ENCODE measurements at places on chromosomes 1 and 21.

DNA sequence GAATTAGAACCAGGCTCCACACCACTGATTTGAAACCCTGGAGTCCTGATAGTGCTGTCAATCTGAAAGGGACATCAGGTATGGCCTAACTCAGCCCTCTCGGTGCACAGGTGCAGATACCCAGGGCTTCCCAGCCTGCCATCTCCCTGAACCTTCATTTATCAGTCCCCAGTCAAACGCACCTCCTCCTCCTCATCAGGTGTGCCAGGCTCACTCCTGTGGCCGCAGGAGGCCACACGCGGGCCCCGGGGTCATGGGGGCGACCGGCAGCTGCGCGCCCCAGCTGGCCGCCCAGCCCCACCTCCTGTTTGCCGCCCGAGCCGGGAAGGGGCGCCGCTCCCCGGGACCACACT, 572 bp downstream of the FUCA1 start:
- no peak for DNase-seq

DNA sequence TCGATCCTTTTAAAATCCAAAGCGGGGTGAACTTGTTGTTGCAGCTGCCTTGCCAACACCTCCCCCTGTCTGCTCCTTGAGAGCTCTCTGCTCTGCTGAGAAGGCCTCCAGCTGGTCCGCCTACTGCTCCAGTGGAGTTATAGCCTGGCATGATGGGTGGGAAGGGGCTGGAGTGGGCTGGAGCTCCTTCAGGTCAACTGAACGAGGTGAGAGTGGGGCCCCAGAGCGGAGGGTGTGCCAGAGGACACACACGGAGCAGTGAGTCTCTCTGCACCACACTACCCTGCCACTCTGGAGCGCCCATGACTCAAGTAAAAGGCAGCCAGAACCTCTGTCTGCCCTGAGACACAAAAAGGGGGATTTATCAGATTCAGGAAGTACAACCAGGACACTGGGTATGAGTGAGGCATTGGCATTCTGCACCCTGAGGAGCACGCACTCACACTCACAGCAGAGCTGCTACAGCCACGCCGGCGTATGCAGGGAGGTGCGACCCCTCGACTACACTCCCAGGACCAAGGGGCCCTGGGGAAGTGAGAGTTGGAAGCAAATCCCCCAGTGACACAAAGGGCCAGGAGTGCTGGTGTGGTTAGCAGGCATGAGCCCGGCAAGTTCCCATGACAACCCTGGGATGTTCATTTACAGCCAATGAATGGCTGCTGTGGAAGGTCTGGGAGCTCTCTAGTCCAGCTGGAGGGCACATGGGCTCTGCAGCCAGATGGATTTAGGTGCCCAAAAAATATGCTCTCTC, 28.0 kb upstream of the EVA1B start:
- DNase-seq = no peak

DNA sequence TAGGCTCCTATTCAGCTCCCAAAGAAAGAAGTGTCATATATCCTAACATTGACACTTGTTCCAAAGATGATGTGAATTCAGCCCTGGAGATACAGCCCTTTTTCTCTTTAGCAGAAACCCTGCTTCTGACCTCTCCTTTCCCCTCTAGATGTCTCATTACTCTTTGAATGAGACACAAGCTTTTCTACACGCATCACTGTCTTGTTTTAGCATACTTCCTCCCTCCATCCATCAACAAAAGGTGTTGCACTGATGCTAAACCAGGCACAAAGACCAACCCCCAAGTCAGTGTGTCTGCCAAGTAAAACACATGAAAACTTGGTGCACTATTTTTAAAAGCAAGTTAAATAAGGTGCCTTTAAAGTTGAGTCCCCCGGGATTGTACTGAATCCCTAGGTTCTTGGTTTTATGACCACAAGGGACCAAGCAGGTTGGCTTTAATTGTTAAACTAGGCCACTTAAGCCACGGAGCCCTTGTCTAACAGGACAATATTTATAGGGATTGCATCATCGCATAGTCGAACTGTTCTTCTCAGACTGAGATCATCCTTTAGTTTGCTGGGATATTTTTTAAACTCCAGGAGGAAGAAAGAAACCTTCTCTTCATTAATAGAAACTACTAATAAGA, 101.0 kb upstream of the GUCA2B start:
- no peak for DNase-seq

- no peak for DNase-seq
These were observed 198.7 kb downstream of the KCNT2 start for GRCh38 chr1:196409586-196409985.

DNA sequence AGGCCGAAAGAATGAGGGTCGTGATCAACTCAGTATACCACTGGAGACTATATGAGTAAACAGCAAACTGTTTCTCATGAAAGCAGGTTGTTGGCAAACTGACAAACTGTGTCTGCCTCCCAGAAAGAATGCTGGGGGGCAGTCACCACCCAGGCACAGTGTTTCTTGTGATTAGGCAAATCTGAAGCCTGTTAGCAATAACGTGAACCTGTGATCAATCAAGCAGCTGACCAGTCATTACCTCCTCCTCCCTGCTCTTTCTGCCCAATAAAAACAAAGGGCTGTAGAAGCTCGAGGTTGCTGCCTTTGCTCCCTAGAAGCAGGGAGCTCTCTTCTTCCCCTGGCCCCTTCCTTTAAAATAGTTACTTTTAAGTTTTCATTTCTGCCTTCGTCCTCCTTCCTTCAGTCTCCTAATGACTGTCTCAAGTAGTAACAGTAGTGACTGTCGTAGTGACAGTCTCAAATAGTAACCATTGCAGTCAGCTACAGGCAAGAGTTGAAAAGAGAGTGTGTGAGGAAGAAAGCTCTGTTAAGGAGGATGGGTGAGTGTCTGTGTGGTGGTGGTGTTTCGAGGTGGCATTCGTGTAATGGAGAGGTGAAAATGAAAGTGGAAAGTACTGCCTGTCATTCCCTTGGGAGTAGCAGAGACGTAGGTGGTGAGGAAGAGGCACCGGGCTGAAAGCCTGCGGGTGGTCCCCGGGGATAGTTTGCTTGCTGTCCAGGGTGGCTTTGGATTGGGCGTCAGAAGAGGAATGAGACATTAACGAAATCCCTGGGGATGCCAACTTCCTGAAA, 14.5 kb downstream of the HHAT start:
- no peak for DNase-seq

- no peak for DNase-seq
These were observed 989 bp upstream of the ETV3 start for GRCh38 chr1:157139052-157139715.

DNA sequence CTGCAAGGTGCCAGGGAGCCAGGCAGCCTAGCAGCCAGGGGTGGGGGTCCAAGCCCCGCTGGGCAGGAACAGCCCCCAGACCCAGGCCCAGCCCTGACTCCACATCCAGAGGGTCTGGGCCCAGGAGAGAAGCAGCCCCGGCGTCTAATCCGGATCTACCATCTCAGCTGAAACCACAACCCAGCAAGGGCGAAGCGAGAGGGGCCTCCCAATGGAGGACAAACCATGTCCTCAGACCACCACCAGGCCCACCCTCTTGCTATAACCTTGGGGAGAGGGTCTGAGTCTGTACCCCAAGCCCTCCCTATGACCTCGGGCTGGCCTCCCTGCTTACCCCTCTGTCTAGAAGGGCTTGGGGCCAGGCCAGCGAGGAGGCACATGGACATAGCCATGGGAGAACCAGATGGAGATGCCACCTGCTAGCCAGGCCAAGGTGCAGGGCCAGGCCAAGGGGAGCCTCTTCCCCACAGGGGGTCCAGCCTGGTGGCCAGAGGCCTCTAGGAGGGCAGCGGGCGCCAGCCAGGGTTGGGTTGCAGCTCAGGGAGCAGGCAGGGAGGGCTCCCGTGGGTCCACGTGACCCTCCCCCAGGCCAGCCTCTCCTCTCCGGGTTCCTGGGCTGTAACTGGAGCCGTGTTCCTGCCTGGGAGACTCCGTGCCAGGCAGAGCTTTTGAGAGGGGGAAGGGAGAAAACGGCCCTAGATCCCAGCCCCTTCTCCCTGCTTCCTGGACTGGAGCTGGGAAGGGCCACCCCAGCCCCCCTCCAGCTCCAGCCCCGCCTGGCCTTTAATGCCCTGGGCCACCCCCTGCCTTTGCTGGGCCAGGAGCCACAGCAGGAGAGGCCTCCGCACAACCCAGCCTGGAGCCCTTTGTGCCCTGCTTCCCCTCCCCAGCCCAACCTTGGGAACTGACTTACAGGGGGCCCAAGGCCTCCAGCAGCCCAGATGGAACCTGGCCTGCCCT, 2.5 kb downstream of the WNT9A start:
- no peak for DNase-seq

DNA sequence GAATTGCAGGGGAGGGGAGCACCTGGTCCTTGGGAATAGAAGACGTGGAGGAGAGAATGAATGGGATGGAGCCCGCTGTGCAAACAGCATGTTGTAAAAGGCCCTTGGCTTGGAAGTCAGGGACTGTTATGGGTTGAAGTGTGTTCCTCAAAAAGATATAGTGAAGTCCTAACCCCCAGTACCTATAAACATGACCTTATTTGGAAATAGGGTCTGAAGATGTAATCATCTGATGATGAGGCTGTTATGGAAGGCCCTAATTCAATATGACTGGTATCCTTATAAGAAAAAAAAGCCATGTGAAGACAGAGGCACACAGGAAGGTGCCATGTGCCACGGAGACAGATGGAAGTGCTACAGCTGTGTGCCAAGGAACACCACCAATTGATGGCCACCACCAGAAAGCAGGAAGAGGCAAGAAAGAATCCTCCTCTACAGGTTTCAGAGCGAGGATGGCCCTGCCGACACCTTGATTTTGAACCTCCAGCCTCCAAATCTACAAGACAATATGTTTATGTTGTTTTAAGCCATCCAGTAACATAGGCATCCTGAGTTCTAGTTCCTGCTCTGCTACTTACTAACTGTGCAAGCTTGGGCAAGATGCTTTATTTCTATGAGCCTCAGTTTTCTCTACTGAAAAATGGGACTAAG, 51.2 kb downstream of the LRRN2 start:
- DNase-seq = no peak

- peak; percentile 62 for DNase-seq
These were observed 3.3 kb upstream of the FCRL6 start for GRCh38 chr1:159798893-159799292.

DNA sequence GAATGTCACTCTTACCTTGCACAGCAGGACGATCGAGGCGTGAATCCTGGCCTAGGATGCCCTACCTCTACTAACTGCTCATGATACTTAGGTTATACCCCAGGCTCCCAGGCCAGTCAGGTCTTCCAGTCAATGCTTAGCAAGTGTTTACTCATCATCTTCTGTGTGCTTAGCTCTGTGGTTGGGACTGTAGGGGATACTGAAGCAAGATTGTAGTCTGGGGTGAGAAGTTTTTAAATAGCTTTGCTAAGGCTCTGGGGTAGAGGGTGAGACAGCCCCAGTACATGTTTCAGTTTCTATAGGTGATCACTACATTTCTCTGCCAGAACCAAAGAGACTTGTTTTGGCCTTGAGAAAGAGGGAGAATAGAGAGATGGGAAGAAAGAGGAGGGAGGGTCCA, 250.8 kb upstream of the KIAA0040 start:
- DNase-seq = no peak

DNA sequence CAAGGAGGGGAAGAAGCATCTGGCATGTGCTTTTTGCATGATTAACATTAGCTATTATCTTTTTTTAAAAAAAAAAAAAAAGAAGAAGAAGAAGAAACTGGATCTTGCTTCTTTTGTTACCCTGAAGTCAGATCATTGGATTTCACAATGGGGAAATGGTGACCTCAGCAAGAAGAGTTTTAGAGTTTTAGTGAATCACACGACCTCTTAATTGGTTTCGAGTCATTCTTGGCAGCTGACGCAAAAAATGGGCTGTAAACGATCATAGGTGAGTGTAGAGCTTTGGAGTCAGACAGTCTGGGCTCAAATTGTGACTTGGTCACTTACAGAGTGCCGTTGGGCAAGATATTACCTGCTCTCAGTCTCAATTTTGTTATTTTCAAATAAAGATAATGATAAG, 33.3 kb upstream of the PGBD5 start:
- no peak for DNase-seq

Data from smooth muscle cell of the brain vasculature (primary cell).